Ovary (tissue), 10 donors: ENCODE measurements at places on chromosomes 7 and 10.

- no peak for DNase-seq
These were observed 86.4 kb downstream of the PLCE1 start for GRCh38 chr10:94080108-94080507.

DNA sequence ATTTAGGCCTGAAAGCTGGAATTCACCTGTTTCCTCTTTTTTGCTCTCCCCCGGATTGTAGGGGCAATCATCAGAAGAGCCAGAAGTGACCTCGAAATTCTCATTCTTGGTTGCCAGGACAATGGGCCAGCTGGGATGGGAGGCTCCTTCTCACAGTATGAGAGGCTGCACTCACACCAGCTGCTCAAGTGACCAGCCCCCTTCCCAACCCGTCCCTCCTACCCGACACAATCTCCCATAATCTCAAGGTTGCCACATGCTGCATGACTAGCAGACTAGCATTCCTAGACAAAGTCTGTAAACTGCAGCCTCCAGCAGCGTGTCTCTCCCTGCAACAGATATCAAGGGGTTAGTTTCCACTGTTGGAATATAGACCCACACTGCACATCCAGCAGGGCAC lies 110.3 kb downstream of the C1GALT1 start:
- DNase-seq = no peak

DNA sequence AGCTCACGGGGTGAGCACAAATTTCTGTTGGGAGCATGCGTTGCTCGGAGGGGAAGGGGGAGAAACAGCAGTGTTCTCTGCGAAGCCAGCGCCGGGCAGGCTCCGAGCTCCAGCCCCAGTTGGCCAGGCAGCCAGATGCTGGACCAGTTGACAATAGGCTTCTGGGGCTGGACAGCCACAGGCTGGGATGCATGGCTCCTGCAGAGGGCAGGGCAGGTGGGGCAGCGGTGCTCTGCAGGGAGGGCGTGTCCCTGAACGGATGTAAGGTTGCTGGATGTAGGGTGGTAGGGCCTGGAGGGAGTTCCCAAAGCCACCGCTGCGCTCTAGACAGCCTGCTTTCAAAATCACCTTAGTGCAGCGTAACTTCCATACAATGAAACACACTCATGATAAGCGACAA lies 574.9 kb downstream of the GLRX3 start:
- no peak for DNase-seq

DNA sequence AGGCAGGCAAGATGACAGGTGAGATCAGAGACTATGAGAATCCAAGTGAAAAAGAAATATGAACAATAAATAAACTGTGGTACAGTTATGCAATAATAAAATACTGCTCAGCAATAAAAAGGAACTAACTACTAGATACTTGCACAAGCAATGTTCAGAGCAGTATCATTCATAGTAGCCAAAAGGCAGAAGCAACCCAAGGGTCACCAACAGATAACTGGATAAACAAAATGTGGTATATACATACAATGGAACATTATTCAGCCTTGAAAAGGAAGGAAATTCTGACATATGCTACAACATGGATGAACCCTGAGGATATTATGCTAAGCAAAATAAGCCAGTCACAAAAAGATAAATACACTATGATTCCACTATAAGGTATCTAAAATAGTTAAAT lies 76.9 kb upstream of the KCNIP2 start:
- no peak for DNase-seq

DNA sequence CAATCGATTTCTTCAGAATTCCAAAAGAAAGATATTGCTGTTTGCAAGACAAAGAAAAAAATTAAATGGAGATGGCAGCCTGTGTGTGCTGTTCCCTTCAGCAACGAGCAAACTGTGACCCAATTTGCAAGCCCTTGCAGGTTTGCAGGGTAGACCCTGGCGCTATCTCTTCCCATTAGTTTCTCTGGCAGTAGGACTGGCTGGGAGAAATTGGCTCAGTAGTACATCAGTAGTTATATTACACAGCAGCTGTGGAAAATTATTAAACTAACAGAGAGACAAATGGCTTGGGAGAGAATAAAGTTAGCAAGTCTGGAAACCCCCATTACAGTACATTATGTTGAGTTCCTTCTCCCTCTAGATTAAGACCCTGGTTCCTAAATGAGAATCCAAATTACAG lies 116.4 kb upstream of the ITGB1 start:
- no peak for DNase-seq

GRCh38 chr7:50446542-50446960 lies 3.6 kb downstream of the FIGNL1 start:
- DNase-seq = no peak

DNA sequence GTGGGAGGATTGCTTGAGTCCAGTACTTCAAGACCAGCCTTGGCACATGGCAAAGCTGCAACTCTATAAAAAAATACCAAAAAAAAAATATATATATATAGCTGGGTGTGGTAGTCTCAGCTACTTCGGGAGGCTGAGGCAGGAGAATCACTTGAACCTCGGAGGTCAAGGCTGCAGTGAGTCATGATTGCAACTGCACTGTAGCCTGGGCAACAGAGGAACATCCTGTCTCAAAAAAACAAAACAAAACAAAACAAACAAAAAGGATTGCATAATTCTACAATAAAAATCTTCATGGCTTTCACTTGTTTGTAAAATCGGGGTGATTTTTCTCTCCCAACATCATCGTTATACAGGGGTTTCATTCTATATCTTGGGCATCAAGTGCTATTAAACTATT lies 35.1 kb downstream of the GUSB start:
- peak; percentile 90 for DNase-seq

- DNase-seq = no peak
These were observed 81.2 kb downstream of the FZD1 start for GRCh38 chr7:91345449-91345848.

DNA sequence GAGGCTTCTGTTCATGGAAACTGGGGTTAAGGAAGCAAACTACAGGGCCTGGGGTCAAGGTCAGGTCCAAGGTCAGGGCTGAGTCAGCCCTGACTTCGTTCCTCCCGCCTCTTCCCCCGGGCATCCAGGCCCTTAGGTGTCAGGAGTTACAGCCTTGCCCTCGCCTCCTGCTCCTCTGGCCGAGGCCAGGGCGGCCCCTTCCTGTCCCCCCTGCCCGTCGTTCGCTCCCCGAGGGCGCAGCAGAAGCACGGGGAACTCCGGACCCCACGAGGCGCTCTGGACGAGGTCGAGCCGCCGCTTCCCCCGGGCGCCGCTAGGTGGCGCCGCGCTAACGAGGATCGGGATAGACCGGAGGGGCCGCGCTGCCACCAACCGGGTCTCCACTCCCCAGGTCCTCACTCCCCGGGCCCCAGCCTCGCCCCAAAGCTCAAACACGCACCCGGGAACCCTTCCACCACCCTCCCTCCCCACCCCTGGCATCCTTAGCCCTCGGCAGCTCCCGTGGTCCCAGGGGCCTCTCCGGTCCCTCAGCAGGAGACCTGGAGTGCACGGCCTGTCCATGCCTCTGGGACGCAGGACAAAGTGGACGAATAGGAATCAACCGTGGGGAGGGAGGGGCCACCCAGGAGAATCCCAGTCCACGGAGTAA lies 59.2 kb upstream of the MYL10 start:
- peak; percentile 84 for DNase-seq

DNA sequence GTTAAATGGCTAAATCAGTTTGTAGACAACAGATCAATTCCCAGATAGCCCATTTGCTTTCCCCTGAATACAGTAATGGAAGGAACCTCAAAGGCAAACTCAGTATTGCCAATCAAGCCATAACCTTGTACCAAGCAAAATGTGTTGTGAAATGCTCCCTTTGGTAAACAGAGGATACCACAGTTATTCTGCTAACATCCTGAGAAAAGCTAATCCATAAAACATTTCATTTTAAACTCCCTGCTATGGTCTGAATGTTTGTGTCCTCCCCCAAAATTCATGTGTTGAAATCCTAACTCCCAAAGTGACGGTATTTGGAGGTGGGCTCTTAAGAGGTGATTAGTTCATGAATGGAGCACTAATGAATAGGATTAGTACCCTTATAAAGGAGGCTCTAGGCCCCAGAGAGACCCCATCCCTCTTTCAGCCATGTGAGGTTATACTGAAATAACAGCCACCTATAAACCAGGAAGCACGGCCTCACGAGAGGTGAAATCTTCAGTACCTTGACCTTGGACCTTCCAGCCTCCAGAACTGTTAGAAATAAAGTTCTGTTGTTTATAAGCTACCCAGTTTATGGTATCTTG lies 89.3 kb upstream of the RNF148 start:
- no peak for DNase-seq

DNA sequence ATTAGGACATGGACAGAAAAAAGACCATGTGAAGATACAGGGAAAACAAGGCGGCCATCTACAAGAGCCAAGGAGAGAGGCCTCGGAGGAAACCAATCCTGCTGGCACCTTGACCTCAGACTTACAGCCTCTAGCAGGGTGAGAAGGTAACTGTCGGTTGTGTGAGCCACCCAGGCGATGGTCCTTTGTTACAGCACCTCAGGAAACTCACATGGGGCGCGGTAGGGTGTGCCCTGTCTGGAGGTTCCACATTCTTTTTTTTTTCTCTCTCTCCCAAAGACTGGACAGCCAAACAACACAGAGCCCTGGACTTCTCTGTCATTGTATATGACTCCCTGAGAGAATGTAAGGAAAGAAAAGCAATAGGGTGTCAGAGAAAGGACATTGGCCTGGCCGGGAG lies 163.2 kb downstream of the KCNMA1 start:
- no peak for DNase-seq

- no peak for DNase-seq
These were observed 181.3 kb downstream of the RTKN2 start for GRCh38 chr10:62087329-62087728.

DNA sequence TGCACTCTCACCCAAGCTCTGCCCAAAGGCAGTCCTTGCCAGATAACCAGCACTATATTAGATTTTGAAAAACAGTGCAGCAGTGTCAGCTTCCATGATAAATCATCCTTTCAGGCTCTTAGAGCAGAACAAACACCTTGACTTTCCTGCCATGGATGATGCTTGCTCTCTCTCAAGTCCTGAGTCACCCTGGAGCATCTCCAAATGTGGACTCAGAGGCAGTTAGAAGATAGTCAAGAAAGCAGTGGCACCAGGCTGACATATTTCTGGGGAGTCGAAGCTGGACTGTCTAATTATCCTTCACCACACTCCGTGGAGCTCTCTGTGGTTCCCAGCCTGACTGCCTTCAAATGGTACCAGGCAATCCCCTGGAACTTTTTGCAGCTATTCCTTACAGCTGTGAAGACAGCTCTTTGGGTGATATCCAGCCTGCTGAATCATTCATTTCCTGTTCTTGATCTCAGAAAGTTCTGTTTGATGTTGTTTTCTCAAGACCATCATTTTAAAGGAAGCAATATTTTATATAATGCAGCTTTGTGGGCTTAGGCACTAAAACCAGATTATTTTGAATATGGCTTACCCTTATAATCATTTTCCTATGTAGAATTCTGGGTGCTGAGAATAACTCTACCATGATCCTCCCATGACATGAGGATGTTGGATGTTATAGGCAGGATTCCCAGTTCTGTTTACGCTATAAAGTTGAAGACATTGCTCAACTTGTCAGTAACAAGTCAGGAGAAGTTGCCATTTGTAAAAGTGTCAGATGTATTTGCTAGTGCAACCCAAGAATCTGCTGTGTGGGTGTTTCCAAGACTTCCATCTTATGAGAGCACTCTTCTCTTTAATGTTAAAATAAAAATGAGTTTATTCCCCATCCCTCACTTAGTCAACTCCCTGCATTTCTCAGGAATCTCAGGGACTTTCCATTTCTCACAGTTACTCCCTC lies 233.8 kb downstream of the C7orf25 start:
- peak; percentile 29 for DNase-seq

GRCh38 chr10:89242345-89242684 lies 9.3 kb downstream of the LIPA start:
- DNase-seq = no peak

DNA sequence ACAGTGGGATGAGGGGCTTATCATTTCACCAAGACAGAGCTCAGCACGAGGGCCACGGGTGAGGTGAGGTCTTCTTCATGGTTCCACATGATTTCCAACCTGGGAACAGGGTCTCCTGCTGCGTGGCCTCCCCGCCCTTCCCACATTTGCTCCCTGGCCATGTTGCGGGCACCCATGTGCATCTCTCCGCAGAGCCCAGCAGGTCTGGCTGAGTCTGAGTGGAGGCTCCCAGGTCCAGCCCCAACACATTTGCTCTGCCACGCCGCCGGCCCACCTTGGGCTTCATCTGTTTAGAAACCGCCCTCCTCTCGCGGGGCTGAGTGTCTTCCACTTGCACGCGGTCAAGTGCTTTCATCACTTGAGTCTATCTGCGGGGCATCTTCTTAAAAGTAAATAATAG lies 14.8 kb upstream of the PRKAR1B start:
- peak; percentile 6 for DNase-seq

DNA sequence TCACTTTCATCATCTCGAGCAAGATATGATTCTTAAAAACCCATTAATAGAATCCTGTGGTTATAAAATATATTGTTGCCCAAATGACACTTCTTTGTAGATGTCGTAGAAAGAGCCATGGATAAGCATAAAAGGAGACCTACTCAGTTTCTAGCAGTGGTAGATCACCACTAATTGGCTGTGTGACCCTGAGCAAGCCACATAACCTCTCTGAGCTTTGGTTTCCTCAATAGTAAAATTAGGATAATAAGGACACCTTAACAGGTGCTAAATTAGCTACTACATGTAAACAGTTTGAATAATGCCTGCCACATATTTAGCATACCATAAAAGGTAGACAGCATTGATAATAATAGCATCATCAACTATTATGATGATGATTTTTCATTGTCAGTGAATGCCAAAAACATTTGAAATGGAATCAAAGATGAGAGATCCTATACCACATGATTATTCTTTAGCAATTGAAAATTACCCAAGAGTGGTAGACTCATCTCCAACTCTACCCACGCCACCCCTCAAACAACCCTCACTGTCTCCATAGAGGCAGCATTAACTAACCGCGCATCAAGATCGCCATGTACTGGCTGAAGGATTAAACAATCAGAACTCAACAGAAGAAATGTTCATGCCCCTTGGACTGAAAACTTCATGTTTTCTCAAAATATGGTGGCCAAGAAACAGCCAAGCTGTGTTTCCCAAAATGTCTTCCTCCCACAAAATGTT lies 45.8 kb downstream of the CHST15 start:
- no peak for DNase-seq

GRCh38 chr7:107353701-107354100 lies 116.2 kb upstream of the GPR22 start:
- no peak for DNase-seq

DNA sequence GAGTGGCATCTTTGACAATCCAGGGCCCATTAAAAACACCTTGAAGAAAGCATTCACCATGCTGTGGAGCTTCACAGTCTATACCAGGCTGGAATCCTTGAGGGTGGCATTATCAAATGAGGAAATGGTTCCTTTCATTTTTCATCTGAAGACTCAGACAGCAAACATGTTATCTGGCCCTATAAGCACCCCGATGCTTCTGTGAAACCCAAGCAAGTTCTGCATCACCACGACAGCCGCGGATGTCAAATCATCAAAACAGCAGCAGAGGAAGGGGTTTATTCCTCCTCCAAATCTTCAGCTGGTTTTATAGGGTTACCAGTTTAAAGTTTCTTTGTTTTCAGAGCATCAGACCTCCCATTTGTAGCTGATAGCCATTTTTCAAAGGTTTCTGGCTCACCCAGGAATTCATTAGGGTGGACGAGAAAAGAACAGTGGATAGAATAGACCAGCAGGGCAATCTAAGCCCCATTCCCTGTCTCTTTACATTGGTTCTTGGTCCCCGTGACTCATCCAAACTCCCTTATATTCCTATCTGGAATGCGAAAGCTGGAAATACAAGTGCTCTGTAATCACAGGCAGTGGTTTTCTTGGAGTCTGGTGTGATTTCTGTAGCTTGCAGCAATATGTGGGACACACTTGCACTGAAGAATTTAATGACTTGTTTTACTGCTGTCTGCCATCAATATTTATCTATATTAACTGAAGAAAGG lies 217.9 kb downstream of the SKAP2 start:
- DNase-seq = no peak
